Large intestine (tissue), 12 donors: ENCODE measurements at places on chromosomes 3 and 15.

DNA sequence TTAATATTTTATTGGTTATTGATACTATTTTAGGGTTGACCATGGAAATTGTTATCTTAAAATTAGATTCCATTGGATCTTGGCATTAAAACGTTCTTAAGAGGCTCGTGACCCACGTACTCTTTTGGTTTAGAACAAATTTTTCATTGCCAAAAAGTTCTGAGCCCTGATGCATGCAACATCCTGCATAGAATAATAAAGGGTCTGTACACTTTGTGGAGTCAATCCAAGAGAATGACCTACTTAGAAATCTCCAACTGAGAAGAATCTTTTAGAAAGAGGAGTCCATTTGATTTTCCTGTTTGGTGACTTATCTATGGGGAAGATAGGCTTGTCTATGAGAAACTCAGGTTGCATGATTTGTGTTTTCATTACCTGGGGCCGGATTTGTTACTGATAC, 404.2 kb upstream of the RGMA start:
- no peak for DNase-seq

GRCh38 chr3:172203522-172204258, 164.3 kb downstream of the FNDC3B start:
- peak; percentile 15 for DNase-seq

GRCh38 chr3:16761571-16761970, 123.2 kb upstream of the PLCL2 start:
- no peak for DNase-seq

DNA sequence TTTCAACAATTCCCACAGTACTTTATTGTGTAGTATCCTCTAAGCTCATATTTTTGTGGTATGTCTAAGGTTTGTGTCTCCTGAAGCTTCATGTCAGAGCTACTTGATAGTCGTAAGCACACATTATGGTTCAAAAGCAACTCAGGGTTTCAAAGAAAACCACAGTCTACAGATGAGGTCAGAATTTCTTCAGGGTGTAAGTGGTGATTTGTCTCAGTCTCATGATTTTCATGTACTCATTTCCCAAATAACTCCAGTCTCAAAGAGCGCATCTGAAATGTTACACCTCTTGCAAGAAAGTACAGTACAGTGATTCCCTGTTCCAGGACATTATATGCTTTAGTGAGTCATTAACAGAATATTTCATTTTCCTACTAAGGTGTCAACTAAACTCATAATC, 47.5 kb upstream of the SSR3 start:
- no peak for DNase-seq

GRCh38 chr3:171600030-171600429, 139.8 kb upstream of the TNIK start:
- DNase-seq = no peak

DNA sequence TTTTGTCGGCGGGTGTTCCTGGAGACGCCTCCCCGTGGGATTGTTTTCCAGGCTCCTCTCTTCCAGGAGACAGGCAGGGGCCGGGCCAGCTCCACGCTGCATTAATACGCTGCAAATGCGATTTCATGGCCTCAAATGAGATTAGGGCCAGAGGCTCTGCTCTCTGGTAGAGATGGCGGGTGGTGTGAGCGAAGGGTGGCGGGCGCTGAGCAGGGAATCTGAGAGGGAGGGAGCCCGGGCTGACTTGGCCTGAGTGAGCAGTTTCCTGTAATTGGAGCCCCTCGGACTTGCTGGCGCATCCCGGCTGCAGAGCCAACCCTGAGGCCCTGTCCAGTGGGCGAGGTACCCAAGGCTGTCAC, 7.4 kb upstream of the CCDC33 start:
- no peak for DNase-seq

DNA sequence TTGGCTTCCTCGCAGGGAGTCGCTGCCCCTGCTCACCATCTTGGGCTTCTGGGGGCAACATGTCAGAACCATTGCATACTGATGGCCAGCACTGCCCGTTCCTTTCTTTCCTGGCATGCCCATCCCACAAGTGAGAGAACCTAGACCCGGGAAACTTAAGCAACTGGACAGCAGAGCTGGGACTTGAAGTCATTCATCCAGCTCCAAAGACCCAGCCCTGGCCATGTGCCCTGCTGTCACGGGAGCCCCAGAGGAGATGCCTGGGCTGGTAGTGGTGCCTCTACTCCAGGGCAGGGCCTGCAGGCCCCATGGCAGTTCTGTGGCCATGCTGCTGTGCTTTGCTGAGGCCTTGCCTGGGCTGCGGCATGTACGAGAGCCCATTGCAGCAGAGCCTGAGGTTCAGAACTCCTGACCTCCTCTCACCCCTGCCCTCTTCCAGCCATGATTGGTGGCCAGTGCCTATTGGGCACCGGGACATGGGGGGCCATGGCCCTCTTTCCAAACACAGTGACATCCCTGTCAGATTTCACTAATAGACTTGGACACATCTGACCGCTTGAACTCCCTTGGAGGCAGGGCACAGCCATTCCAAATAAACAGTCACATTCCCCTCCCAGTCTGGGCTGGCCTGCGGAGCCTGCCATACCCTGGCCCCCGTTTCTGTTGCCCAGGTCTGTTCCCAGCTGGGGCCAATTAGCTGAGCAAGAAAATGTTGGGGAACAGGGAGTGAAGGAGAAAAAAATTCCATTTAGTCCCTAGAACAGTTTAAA, 115.9 kb downstream of the EEFSEC start:
- DNase-seq = no peak

DNA sequence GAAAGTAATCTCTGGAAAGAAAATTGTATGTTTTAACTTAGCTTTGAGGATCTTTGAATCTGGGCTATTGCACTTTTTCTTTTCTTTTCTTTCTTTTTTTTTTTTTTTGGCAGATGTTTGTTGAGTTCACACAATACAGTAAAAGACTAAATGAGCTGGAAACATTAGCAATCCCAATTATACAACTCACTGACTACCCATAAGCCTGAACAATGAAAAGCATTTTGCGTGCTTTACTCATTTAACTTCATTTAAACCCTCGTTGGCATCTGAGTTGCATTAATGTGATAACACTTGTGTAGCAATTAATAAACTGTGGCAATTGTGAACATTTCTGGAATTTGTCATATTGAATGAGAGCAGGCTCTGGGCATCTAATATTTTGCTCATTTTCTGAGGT, 269.4 kb upstream of the RBMS3 start:
- DNase-seq = no peak

DNA sequence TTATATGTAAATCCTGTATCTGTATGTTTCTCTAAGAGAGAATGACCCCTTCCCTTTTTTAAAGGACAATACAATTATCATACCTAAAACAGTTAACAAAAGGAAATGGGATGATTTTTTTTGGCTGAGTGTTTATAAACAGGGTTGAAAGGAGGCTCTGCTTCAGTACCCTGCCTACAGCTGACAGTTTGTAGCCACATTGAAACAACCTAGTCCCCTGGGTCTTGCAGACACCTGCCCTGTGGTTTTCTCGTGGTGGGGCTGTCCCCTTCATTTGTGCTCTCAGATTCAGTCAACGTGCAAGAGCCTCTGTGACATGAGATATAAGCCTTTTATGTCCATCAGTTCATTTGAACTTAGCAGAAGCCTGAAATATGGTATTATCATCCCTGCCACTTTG, 2.3 kb upstream of the HMCES start:
- DNase-seq = no peak

DNA sequence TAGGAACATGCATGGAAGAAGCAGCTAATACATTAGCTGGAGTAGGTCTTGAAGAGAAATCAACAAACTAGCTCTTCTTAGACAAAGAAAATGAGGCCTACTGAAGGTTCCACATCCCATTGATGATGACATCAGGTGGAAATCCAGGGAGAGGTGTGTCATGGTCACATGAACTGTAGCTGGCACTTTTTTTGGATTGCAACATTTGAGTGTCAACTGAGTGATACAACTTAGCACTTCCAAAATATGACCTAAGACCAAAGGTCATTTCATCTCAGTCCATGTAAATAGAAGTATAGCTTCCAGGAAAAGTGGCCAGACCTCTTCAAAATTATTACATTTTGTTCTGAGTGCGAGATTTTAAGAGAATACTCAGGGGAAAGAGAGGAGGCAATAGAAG, 117.2 kb upstream of the MEIS2 start:
- no peak for DNase-seq

DNA sequence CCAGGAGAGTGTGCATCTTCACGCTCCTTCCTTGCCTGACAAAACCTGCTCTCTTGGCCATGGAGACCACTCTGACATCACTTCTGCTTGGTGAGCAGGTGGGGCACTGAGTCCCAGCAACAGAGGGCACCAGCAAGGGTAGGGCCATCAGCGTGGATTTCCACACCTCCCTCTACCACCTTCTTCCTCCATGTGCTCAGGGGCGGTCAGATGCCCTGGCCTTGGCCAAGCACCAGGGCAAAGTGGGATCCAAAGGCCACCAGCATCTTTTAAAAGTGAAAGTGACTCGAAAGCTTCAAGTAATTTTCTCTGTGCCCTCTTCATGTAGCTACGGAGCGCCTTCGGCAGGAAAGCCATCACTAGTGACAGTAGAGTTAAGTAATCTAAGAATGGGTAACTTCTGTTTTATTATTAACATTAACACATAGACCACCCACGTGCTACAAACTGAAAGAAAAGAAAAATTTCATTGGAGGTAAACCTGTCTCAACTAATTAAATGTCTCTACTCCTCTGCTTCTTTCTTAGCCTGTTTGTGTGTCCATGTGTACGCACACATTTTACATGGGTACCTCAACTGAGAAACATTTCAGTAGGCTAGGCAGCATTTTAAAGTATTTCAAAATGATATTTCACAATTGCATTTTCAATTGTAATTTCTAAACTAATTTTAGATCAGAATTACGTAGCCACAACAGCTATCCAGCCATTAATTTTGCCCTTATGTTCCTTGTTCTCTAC, 57.9 kb downstream of the CHSY1 start:
- no peak for DNase-seq

- DNase-seq = peak; percentile 71
Observed at GRCh38 chr3:100042166-100042981, 71.9 kb downstream of the FILIP1L start.

DNA sequence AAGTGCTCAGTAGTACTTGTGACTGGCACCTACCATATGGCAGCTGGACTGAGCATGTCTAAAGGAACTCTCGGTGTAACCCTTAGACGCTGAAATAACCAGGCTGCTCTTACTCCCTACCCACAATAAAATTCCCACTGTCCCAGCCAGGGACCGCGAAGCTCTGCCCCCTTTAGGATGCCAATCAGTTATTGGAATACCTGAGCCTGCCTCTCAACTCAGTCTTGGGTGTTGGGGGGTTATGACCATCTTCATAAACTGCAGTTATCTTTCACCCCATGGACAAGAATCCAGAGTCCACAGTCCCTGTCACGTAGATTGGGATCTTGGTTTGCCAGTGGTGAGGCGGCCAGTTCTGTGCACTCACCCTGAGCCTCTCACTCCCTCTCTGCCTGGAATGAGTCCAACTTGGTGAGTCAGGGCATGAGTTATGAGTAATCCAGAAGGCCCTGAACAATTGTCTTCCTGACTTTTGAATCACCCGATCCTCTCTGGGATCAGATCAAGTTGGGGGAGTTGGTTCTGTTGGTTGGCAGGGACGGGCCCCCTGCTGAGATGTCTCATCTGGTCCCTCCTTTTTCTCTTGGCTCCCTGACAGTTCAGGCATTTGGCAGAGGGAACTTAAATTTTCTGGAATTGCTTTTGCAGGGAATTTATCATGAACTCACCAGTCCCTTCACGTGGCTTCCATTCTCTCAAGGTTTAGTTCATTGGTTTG, 120.1 kb upstream of the UBE2E1 start:
- DNase-seq = peak; percentile 81
